Nucleus accumbens (tissue), 56 donors: ENCODE measurements at places on chromosomes 4 and X.

- DNase-seq: no peak
Measured at GRCh38 chr4:139525414-139525813, 30.6 kb downstream of the SETD7 start.

GRCh38 chr4:144739511-144740033 lies 93.6 kb downstream of the HHIP start:
- no peak for DNase-seq

- no peak for DNase-seq
Measured at GRCh38 chrX:95145848-95146490, 1472.0 kb downstream of the FAM133A start.

DNA sequence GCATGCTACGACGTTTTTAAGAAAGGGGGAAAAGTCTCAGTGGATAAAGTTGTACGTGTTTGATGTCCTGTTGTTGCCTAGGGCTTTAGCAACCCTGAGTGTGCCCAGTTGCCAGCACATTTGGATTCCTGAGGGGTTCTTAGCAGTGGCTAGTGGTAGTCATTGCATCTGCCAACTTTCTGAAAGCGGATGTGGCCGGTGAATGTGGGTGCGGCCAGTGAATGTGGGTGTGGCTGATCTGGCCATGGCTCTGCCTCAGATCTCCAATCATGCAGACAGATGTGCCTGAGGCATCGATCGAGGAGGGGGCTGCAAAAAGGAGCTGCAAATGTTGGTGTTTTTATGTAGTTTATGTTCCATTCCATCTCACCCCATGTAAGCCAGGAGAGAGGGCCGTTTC lies 41.5 kb upstream of the FAT1 start:
- no peak for DNase-seq

DNA sequence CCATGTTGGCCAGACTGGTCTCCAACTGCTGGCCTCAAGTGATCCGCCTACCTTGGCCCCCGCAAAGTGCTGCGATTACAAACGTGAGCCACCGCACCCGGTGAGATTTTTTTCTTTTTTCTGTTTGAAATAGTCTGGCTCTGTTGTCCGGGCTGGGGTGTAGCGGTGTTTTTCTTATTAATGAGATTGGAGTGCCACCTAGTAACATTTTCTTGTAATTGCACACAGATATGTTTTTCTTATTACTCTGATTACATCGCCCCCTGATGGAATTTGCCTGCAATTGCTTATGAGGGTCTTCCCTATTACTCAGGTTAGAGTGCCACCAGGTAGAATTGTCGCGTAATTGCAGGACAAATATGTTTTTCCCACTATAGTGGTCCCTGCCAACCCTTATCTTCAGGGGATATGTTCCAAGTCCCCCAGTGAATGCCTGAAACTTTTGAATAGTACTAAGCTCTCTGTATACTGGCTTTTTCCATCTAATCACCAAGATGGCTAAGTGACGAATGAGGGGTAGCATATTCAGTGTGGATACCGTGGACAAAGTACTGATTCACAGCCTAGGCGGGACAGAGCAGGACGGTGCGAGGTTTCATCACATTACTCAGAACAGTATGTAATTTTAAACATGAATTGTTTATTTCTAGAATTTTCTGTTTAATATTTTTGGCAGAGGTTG lies 8.6 kb upstream of the PDHA1 start:
- no peak for DNase-seq

GRCh38 chrX:119790977-119791436 lies 423 bp downstream of the RPL39 start:
- DNase-seq: no peak

GRCh38 chrX:111041018-111041462 lies 55.0 kb upstream of the PAK3 start:
- peak; percentile 0 for DNase-seq

DNA sequence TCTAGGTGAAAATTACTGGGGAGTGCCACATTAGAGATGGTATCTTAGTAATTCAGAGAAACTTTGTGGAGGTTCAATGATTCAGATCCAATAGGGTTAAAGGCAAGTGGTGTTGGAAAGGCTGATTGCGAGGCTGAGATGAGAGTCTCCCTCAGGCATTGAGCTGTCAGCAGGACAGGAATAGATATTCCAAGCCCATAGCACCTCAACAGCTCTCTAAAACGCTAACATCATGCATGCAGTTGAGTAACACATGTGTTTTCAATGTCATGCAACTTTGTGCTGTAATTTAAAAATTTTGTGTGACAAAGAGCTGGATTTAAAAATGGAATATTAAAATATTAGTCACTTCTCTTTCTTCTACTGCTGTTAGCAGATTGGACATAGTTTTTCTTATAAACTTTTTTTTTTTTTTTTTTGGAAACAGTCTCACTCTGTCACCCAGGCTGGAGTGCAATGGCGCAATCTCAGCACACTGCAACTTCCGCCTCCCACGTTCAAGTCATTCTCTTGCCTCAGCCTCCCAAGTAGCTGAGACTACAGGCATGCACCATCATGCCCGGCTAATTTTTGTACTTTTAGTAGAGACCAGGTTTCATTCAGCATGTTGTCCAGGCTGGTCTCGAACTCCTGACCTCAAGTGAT lies 173.5 kb upstream of the C1QTNF7 start:
- no peak for DNase-seq

DNA sequence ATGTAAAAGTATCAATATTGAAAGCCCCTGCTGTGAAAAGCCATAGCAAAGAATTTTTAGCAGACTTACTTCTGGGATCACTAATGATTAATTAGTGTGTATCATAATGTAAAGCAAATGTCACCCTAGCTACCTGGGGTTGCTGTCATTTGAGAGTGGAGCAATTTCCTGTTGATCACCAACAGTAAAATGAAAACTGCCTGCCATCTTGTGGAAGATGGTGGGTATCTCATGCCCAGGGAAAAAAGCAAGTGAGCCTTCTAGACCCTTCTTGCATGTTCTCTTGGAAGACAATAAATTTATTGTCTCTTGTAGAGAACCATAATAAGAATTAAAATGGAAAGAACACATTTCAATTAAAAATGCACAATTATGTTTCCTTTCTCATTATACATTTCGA lies 360.2 kb downstream of the ZIC3 start:
- DNase-seq: no peak

- no peak for DNase-seq
Measured at GRCh38 chrX:118552121-118552900, 56.7 kb downstream of the DOCK11 start.

DNA sequence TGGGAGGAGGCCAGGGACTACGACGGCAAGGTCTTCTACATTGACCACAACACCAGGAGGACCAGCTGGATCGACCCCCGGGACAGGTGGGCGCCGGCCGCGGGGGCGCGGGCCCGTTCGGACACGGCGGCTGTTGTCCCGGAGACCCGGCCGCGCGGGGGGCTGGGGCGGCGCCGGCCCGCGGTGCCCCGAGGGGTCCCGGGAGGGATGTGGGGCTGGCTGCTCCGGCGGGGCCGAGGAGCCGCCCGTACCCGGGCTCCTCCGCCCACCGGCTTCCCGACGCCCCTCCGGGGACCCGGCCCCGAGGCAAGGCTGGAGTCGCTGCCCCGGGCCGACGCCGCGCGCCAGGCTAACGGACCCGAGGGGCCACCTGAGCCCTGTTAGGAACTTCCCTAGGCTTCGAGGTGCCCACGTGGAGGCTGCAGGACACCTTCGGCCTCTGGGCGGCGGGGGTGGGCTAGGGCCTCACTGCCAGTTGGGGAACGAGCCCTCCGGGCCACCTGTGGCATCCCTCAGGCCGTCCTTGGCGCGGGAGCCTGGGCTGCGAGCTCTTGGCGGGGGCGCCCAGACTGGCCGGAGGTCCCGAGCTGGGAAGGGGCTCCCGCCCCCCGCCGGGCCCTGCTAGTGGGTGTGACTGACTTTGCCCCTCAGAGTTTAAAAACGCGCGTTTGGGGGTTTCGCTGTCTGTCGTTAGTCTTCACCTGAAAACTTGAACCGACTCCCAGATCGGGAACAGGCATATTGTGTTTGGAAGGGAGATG lies 660 bp downstream of the WWC2 start:
- no peak for DNase-seq

DNA sequence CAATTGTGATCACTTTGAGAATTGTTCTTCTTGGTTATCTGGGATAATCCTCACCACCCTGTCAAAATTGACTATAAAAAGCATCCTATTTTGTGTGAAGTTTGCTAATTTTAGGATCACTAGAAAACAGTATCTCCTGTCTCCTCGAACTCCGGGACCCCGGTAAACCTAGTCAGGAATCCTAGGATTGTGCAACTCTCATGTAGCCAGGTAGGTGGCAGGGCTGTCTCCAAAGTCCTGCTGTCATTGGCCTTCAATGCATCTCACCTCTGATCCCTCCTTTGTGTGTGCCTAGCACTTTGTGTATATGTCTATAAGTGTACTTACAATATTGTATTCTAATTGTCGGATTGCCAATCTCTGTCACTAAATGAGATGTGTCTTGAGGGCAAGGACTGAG lies 1564.8 kb downstream of the RPA4 start:
- no peak for DNase-seq

DNA sequence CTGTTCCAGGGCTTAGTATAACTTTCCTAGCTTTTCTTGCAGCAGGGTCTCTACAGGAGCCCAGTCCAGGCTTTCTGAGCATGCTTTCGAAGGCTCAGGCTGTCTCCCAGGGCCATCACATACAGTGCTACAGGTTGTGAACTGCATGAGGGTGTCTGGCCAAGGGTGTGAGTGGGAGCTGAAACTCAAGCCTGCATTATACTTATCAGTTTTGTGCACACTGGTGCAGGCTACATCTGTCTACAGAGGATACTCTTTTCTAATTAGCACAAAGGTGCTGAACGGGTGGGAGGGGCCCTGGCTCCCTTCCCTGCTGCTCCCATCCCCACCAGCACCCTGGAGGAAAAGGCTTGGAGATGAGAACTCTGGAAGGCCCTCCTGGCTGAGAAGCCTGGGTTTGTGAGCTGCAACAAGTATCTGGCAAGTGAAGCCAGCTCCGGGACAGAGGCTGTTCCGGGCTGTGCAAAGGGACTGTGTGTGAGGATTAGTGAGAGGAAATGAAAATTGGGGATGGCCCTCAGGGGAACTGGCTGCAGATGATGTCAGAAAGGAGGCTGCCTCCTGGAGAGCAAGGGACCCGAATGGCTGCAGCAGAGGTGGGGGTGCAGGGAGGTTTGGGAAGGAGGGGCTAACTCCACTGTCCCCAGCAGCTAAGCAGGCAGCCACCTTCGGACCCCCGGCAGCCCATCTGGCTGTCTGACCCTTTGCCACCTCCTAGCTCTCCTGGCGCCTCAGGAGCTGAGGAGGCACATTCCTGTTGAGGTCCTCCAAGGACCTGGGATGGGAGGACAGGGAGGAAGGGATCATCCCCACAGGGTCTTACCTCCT lies 68.5 kb downstream of the EFNB1 start:
- DNase-seq: no peak

GRCh38 chr4:189092581-189092980 lies 848.1 kb upstream of the FRG1 start:
- no peak for DNase-seq

GRCh38 chr4:101238706-101239105 lies 108.6 kb downstream of the PPP3CA start:
- no peak for DNase-seq

DNA sequence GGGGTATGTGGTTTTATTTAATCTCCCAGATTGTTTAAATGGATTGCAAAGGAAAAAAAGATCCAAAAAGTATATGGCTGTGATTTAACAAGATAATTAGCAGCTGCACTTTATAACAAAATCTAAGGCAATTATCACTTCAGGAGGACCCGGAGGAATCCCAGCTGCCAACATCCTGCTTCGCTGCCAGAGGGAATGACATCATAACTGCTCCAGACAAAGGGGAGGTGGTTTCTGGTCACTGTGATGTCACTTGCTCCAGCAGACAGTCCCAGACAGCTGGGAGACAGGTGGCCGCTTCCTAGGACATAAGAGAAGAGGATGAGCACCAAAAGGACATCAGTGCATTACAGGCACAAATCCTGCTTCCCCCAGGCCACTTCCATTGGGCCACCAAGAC lies 371.0 kb downstream of the BCOR start:
- no peak for DNase-seq

DNA sequence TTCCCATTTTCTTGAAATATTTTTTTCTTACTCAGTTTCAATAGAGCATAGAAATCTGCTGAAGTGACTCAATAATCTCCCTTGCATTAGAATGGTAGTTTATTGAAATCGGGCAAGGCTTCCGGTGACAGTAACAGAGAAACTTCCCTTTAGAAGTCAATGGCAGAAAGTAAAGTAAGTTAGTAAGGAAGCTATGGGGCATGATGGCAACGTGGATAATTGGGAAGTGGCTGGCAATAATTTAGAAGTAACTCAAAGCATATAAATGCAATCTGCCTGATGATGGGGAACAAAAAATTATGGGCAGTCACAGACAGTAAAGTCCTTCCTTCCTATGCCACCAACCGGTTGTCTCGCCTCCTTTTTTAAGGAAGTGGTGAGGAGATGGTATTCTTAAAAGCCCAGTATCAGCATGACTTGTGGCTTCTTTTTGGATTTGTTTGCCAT lies 7.6 kb downstream of the CYBB start:
- no peak for DNase-seq

- no peak for DNase-seq
Measured at GRCh38 chrX:56564921-56565840, 1.8 kb downstream of the UBQLN2 start.

DNA sequence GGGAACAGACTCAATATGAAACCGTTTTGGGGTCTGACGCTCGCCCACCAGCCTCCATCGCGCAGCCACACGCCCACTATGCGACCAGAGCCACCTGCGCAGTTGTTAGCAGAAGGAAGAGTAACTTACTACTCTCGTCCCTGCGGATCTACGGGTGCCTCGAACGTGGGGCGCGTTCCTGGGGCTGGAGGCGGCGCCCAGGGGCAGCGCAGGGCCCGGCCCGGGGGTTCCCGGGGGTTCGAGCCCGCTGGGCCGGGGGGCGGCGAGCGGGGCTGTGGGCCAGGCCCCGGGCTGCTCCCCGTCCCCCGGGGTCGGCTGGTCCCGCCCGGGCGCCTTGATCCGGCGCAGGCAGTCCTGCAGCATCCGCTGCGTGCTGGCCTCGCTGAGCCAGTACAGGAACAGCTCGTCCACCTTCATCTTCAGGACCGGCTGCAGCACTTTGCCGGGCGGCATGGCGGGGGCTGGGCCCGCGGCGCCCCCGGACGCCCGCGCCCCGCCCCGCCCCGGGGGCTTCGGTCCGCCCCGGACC lies 404 bp downstream of the PPP2R3B start:
- no peak for DNase-seq

- DNase-seq: no peak
Measured at GRCh38 chrX:151982222-151982621, 7.7 kb upstream of the GABRE start.

- no peak for DNase-seq
Measured at GRCh38 chr4:25811374-25811690, 51.5 kb downstream of the SEL1L3 start.

DNA sequence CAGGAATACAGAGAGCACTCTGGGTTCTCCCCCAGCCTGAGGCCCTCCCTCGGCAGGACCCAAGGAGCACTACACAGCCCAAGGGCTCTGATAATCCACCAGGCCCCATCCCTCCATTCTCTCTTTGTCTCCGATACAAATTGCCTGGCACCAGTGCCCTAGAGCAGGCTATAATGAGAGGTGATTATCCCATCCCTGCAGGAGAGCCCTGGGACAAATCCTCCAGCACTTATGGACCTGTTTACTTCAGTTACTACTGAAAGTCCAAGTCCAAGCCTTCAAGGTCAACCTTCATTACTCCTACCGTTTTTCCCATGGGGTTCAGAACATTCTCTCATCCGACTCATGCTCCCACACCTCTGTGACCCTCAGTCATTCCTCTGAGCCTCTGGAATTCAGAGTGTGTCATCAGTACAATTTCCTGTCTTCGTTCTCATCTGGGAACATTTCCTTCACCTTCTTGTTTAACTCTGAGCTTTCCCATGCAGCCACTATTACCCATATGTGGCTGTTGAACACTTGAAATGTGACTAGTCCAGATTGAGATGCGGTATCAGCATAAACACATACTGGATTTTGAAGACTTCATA lies 299.0 kb downstream of the RAPGEF2 start:
- DNase-seq: no peak

GRCh38 chr4:82381235-82381634 lies 7.4 kb upstream of the HNRNPD start:
- DNase-seq: no peak
